Cortex of kidney (tissue), 1 donor: ENCODE measurements at places on chromosomes 16 and 17.

DNA sequence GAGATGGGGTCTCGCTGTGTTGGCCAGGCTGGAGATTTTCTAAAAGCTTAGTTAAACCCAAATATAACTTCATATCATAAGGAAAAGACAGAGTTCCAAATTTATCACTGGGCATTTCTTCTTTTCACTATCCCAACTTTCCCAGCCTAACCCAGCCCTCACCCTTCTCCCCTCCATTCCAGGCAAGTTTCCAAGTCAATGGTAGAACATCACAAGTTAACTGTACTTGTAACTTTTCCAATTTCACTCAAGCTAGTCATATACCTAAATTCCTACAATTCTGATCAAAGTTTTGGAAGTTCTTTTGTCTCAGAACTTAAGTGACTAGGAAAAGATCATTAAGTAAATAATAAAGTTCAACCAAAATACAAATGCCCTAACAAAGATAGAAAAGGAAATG, 61.2 kb downstream of the USP32 start:
- no peak for DNase-seq

- no peak for DNase-seq
Observed at GRCh38 chr17:68505951-68506350, 6.3 kb upstream of the PRKAR1A start.

- DNase-seq: no peak
Observed at GRCh38 chr17:8791910-8792270, 7.3 kb downstream of the MFSD6L start.

- no peak for DNase-seq
Observed at GRCh38 chr17:78232859-78233173, 1.4 kb downstream of the TMEM235 start.

DNA sequence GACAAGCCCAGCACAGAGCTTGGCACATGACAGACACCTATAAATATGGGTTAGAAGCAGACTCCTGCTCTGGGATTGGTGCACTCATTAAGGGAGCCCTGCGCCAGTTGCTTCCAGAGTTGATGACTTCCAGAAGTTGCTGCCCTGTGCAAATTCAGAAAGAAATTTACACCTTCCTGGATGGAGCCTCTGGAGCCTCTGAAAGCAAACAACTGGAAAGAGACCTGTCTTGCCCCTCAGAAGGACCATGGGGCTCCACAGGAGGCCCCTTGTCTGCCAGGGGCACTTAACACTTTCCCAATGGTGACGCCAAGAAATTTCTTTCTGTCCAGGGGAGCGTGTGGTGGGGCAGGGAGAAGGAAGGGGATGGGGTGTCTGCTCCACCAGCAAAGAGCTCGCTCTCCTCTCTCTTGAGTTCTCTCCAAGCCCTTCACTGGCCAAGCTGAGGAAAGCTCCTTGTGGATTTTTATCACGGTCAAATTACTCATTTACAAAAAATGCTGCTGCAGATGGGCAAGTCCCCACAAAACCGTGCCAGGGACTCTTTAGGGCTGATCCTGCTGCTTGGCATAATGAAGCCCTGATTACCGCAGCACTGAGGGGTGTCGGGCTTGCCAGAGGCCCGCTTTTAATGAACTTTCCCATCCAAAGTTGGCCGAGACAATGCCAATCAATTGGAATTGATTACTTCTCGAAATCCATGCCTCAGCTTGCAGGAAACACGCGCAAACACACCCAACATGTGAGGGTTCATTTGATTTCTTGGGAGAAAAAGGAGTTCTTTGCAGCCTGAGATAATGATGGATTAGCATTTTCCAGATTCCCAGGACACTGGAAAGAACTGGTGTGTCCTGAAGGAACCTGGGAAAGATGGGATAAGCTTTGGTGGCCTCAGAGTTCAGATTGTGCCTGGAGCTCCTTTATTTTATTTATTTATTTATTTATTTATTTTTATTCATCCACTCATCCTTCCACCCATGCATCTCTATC, 583.6 kb upstream of the CDH5 start:
- no peak for DNase-seq

DNA sequence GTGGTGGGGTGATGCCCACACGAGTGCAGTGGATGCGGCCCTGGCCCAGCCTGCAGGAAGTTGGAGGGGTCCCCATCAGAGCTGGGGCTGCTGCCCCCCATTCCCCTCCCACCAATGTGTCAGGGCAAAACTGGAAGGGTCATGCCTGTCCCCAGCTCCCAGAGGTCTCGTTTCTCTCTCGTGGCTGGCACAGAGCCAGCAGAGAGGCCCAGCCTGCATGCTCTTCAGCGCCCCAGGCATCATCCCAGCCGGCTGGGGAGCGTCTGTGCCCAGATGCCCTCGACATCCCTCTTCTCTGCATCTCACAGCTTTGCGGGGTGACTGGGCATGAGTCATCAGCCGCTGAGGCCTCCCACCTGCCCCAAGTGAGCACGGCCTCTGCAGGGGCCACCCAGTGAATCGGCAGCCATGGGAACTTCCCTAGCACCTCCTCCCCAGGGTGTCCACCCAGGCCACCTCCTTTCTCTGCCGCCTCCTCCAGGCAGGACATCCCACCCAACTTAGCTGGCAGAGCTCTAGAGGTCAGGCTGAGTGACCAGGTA, 9.8 kb upstream of the CSNK1D start:
- no peak for DNase-seq

- DNase-seq: no peak
Observed at GRCh38 chr16:83200005-83200779, 573.4 kb downstream of the CDH13 start.

GRCh38 chr16:11392041-11392581, 46.9 kb downstream of the RMI2 start:
- no peak for DNase-seq

GRCh38 chr17:30336369-30337171, 2.7 kb upstream of the TMIGD1 start:
- DNase-seq: no peak

- no peak for DNase-seq
Observed at GRCh38 chr16:28324887-28325279, 32.6 kb downstream of the SBK1 start.
